Activated T-cell treated with anti-CD3 and anti-CD28 coated beads, Interleukin-2, amount 50 U/mL, for 72 hours (primary cell): ENCODE measurements at places on chromosomes 5 and 9. TPM values are rescaled to one million over a fixed set of nuclear protein-coding genes. Genes with fewer than 3 reads are reported as not detected.

- H3K4me1 ChIP-seq = no peaks in the 10 kb centered on the region
- no peak overlapping the region for H3K4me3 ChIP-seq
- H3K27me3 ChIP-seq = no peaks in the 10 kb centered on the region
- H3K36me3 ChIP-seq = peaks cover 19% of the 10 kb centered on the region
Measured at GRCh38 chr5:1462358-1462757, 17.1 kb upstream of the SLC6A3 start.

DNA sequence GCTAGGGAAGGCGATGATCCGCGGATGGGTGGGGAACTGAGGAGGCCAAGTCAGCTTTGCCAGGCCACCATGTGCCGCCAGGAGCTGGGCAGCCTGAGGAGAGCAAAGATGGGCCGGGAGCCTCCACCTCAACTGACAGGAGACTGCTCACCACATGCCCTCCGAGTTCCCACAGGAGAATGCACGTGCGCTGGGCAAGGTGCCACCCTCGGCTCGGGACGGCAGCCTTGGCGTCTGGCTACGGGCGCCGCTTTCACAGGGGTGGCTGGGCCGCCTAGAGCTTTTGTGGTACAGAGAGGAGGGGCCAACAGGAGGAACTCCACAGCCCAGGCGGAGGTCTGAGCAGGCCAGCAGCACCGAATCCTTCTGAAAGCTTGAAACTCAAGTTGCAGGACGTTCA is 5.3 kb upstream of the TBC1D9B start:
- no peak overlapping the region for H3K4me3 ChIP-seq
- peaks cover 6% of the 10 kb centered on the region for H3K27me3 ChIP-seq
- H3K4me1 ChIP-seq = no peaks in the 10 kb centered on the region
- no peak overlapping the region for H3K27ac ChIP-seq
- DNase-seq = no peak

GRCh38 chr5:179900711-179901110 is 7.0 kb downstream of the TBC1D9B start:
- H3K27me3 ChIP-seq = no peaks in the 10 kb centered on the region
- H3K36me3 ChIP-seq = peaks cover 14% of the 10 kb centered on the region
- H3K4me1 ChIP-seq = peaks cover under 1% of the 10 kb centered on the region
- H3K4me3 ChIP-seq = no peak overlapping the region
- H3K27ac ChIP-seq = no peak overlapping the region

SPATA31D4 gene
- not detected for total RNA-seq

PCDHGA12 gene
- total RNA-seq = 0.17 TPM

DNA sequence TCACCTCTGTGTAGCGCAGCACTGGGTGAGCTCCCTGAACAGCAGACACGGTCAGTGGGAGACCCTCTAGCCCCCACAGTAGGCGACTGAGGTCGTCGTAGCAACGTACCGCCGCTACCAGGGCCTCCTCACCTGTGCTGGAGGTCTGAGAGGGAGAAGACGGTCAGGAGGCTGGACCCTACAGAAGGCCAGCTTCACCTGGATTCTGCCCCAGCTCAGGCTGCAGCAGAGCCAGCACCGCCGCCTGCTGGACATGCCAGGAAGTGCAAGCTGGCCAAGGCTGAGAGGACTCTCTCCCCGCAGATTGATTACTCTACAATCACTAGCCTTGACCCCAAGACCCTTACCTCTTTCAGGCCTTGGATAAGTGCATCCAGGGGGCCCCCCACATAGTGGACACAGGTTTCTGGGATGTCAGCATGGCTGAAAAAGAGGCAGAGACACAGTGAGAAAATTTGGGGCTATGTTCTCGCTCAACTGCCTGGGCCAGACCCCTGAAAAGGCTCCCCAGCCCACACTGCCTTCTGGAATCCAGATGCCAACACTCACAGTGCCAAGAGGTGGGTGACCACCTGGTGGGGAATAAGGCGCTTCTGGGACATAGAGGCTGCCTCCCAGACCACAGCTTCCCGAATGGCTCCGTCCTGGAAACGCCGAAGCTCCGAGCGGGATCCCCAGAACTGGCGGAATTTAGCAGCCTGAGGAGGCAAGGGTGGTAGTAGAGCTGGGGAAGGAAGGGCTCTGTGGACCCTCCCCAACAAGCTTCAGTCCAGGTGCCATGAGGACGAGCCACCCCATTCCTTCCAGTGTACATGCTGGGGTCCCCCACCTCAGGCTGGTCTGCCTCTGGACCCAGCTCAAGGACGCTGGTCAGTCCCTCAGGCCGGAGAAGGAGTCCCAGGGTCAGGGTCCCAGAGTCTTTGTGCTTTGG is 6.9 kb downstream of the NOL6 start:
- H3K36me3 ChIP-seq = peaks cover 15% of the 10 kb centered on the region
- H3K4me1 ChIP-seq = peaks cover 8% of the 10 kb centered on the region
- no peak overlapping the region for H3K27ac ChIP-seq
- peak; percentile 85 for DNase-seq

DNA sequence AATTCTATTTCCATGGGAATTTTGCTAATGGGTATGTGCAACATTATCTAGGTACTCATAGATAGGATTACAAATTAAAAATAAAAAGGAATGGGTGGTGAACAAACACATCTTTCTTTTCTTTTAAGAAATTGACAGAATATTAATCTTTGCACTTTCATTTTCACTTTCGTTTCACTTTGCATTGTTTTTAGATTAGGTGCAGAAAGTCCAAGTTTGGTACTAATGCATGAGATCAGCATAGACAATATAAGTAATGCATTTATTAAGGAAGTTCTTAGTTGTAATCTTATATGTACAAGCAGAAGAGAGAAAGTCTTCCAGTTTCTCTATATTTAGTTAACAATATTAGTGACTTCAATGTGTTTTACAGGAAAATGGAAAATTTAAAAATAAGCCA is 196.5 kb downstream of the COMMD10 start:
- peaks cover 15% of the 10 kb centered on the region for H3K36me3 ChIP-seq
- no peaks in the 10 kb centered on the region for H3K27me3 ChIP-seq
- no peak overlapping the region for H3K4me3 ChIP-seq
- H3K4me1 ChIP-seq = no peaks in the 10 kb centered on the region
- DNase-seq = no peak

DNA sequence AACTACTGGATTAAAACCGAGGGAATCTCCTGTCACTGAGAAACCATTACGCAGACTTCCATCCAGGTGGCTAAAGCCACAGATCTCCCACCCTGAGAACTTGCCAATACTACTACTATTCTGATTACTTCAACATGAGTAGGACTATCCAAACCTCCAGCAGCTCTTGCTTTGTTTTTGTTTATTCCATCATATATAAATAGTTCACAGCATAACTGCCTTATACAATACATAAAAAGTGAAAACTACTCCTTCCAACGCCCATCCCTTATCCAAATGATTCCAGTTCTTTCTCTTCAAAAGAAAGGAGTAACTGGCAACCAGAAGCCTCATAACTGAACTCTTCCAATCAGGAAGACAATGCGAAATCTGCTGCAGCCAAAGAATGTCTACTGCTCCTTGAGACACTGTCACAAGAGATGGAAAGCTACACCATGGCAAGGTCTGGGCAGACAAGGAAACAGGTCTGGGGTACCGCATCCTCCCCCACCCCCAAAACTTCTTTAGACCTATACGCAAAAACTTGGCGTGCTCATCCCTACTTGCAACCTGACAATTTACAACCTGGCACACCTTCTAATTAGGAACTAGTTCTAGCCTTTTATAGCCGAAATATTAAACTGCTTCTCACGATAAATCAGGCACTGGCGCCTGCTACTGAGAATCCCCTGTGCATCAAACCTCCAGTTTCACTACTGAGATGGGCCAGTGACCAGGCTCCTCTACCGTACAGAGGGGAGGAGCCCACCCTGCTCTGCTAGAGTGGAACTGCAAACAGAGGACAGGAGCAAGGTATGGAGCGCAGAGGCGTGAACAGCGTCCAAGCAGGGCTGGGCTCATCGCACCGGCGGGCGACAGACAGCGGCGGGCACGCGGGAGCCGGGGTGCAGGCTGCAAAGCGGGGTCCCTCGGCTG is 986 bp downstream of the PLPP1 start:
- H3K4me3 ChIP-seq = peak overlapping the region; percentile 93
- no peaks in the 10 kb centered on the region for H3K36me3 ChIP-seq
- no peak overlapping the region for H3K27ac ChIP-seq
- peaks cover 46% of the 10 kb centered on the region for H3K4me1 ChIP-seq
- no peaks in the 10 kb centered on the region for H3K27me3 ChIP-seq
- no peak for DNase-seq

GRCh38 chr9:84111726-84112125 is 131.1 kb downstream of the RMI1 start:
- no peak for DNase-seq
- no peak overlapping the region for H3K27ac ChIP-seq

DNA sequence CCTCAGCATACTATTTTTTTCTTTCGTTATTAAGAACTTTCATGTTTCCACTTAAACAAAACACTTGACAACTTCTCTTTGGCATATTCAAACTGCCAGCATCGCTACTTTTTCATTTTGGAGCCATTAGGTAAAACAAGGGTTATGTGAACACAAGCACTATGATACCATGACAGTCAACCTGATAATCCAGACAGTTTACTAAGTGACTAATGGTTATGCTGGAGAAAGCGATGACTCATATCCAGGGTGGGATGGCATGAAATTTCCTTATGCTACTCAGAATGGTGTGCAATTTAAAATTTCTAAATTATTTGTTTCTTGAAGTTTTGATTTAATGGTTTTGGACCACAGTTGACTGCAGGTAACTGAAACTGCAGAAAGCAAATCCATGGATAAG is 29.9 kb upstream of the PRSS3 start:
- H3K27ac ChIP-seq = no peak overlapping the region
- H3K36me3 ChIP-seq = no peaks in the 10 kb centered on the region
- H3K4me1 ChIP-seq = peaks cover 5% of the 10 kb centered on the region
- H3K27me3 ChIP-seq = no peaks in the 10 kb centered on the region
- no peak overlapping the region for H3K4me3 ChIP-seq

DNA sequence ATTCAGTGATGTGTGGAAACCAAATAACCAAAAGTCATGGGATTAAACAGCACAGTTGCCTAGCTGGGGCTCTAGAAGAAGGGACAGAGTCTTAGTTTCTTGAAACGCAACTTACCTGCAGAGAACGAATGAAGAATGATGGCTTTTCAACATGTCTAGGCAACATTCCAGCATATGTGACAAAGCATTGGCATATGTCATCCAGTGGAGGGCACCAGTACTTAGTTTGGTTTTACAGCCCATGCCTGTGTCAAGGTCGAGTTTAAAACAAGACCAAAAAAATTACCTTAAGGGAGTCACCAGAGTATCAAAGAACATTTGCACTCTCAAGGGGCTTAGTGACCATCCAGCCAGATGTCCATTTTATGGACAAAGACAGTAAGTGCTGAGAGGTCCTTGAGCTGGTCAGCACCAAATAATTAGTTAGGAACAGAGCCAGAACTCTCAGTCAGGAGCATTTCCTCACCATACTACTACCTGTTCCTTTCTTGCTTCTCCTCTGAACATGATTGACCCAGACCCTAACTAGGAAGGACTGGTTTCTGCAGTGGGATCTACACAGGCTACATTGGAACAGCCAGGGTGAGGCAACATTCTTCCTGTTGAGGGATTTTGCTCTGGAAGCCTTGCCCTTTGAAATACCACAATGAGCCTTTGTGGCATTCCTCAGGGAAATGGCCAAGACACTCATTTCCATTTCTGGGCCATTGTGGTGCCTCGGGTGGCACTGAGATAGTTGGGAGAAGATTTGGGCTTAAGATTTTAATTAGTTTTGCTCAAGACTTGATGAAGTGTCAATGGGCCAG is 75.4 kb upstream of the ANKH start:
- H3K27me3 ChIP-seq = peaks cover 14% of the 10 kb centered on the region
- no peaks in the 10 kb centered on the region for H3K36me3 ChIP-seq
- DNase-seq = peak; percentile 28
- H3K4me1 ChIP-seq = peaks cover 13% of the 10 kb centered on the region
- peak overlapping the region; percentile 8 for H3K27ac ChIP-seq
- H3K4me3 ChIP-seq = no peak overlapping the region

GRCh38 chr5:126098330-126099017 is 324.7 kb upstream of the GRAMD2B start:
- DNase-seq = no peak
- no peak overlapping the region for H3K27ac ChIP-seq
- H3K4me3 ChIP-seq = no peak overlapping the region
- no peaks in the 10 kb centered on the region for H3K36me3 ChIP-seq

CNTNAP3 gene
- not detected for total RNA-seq

GRCh38 chr5:87122151-87122977 is 145.3 kb upstream of the RASA1 start:
- peak overlapping the region; percentile 13 for H3K27ac ChIP-seq
- peak overlapping the region; percentile 66 for H3K4me3 ChIP-seq
- H3K36me3 ChIP-seq = no peaks in the 10 kb centered on the region
- peaks cover 56% of the 10 kb centered on the region for H3K4me1 ChIP-seq

- H3K27ac ChIP-seq = no peak overlapping the region
- H3K4me1 ChIP-seq = no peaks in the 10 kb centered on the region
Measured at GRCh38 chr5:95770830-95771708, 39.9 kb downstream of the RHOBTB3 start.

RETREG1 gene
- 30.2 TPM for total RNA-seq

DNA sequence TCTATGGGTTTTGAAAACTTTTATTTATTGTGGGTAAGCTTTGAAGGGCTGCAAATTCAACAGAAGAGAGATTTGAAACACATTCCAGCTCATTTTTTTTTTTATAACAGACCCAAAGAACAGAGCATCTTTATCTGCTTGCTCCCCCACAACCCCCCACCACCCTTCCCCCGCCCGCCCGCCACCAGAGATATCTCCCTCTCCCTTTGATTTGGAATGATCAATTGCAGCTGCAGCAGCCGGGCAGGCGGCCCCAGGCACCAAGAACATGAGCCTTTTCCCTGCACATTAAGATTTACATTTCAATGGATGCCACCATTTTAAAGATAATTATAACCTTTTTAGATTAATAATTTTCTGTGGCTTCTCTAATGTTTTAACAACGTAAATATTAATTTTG is 510.9 kb downstream of the ZNF608 start:
- no peak overlapping the region for H3K4me3 ChIP-seq
- no peak overlapping the region for H3K27ac ChIP-seq
- DNase-seq = no peak
- H3K27me3 ChIP-seq = no peaks in the 10 kb centered on the region
- no peaks in the 10 kb centered on the region for H3K36me3 ChIP-seq
- H3K4me1 ChIP-seq = no peaks in the 10 kb centered on the region

DNA sequence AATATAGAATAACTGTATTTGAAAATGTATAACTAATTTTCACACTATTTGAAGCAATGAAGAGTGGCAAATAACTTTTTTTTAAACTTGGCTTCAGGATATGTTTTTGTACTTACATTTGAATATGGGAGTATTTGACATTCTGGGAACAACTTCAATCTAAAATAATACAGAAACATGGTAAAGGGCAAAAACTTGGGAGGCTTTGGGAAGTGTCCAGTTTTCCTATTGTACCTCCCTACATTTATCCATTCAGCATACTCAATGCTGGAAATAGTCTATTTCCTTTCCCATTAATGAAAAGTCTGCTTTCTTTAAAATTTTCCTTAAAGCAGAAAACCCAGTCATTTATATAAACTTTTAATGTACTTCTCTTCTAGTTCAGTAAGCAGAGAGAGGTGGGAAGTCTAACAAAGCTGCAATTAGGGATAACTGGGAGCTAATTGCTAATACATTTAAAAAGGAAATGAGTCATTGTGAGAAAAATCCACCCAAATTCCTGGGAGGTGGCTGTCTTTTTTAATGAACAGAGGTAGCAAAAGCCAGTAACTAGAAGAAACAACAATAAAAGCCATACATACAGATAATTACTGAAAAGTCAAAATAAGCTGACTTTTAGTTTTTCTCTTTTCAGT is 128.8 kb downstream of the FBN2 start:
- H3K27me3 ChIP-seq = no peaks in the 10 kb centered on the region
- no peak overlapping the region for H3K4me3 ChIP-seq
- no peak for DNase-seq
- H3K27ac ChIP-seq = no peak overlapping the region
- no peaks in the 10 kb centered on the region for H3K4me1 ChIP-seq
- H3K36me3 ChIP-seq = no peaks in the 10 kb centered on the region

TMEM174 gene
- total RNA-seq = not detected

GRCh38 chr9:31137176-31138160 is 1247.0 kb upstream of the ACO1 start:
- H3K4me1 ChIP-seq = peaks cover 5% of the 10 kb centered on the region
- no peak for DNase-seq
- H3K27me3 ChIP-seq = no peaks in the 10 kb centered on the region
- H3K27ac ChIP-seq = no peak overlapping the region
- no peaks in the 10 kb centered on the region for H3K36me3 ChIP-seq
